ENCODE measurements at places on chromosomes 1 and 21.

- no peak for DNase-seq
Measured at GRCh38 chr1:235315173-235315572, 12.8 kb downstream of the ARID4B start.

DNA sequence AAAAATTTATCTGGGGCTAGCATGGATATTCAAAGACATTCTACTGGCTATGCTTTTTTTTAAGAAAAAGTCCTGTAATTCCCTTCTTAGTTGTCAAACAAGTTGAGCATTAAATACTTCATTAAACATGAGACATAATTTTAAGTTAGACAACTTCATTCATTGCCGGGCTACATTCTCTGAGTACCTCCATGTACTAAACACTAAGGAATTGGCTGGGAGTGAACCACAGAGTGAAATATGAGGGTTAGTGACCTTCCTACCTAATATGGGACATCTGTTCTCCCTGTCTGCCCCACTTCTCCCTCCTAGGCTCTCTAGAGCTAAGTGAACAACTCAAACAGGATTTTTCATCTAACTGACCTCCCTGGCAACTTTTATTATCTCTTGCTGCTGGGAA is 370.4 kb downstream of the VAV3 start:
- DNase-seq: no peak

- DNase-seq: no peak
Measured at GRCh38 chr1:101250656-101251272, 13.9 kb downstream of the S1PR1 start.

DNA sequence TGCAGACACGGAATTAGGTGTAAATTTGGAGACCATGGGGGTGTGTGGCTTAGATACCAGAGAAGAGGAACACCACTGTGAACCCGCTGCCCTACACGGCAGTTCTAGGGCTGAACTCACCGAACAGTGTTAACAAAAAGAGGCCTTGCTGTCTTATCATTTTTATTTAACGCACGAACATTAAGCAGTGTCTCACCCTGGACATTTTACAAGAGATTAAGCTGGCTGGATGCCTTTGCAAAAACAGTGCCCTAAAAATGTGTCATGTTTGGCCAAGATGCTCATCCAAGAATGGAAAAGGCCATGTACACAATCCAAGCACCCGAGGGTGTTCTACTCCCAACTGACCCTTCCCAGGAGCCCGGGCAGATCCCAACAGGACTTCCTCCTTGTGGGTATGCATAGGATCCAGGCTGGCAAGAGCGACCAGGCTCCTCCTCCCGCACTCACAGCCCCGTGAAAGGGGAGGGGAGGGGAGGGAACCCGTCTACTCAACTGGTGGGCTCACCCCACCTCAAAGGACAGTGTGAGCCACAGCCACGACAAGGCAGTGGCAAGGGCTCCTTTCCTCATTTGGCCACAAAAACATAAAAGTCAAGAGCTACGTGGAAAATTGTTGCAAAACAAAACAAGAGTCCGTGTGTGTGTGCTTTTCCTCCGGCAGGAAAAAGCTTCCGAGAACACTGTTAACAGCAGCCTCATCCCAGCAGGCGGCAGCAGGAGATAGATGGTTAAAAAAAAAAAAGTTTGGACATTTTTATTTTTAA is 20.3 kb downstream of the C2CD2 start:
- DNase-seq: peak; percentile 26

DNA sequence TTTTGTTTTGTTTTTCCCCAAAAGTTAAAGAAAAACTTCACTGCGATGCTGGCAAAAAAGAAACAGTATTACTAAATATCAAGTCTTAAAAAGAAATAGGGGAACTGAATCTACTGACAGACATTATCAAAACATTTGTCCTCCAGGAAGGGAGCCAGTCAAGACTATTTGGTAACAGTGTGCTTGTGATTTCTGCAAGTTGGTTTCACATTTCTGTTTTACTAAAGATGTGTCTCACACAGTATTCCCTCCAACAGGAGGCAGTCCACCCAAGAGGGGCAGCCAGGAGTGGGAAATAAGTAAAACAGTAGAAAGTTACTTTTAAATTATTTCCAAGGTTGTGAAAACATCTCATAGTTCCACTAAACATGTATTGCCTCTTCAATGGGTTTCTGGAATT is 74.4 kb upstream of the SDC3 start:
- DNase-seq: peak; percentile 81

DNA sequence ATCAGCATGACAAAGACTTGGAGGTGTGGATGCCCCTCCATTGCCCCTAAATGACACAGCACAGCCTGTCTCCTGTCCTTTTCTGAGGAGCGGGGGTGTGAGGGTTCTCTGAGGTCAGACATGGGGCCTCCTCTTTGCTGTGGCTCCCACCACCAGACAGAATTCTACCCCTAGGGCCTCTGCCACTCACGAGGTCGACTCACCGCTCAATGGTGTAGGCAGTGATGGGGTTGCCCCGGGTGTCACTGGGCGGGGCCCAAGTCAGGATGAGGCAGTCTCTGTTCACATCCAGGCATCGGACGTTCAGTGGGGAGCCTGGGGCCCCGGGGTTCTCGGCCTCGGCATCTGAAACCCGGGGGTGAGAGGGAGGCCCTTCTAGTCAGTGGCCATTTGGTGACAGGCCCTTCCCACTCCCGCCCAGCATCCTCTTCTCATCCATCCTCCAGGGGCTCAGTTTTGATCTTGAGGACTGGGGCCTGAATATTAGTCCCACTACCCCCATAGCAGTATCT is 19.9 kb downstream of the MYOM3 start:
- peak; percentile 20 for DNase-seq

- DNase-seq: no peak
Measured at GRCh38 chr1:206551986-206552326, 44.6 kb downstream of the RASSF5 start.

GRCh38 chr1:26533951-26534509 is 4.5 kb downstream of the RPS6KA1 start:
- no peak for DNase-seq

GRCh38 chr1:110602466-110602865 is 3.7 kb downstream of the KCNA2 start:
- DNase-seq: no peak

GRCh38 chr1:7940745-7941436 is at the start of gene TNFRSF9:
TNFRSF9 (minus strand) TSS chr1:7940839; CDS start chr1:7939994, 845 bp downstream.
- peak; percentile 96 for DNase-seq

All from suppressor macrophage treated with lipopolysaccharide for 1 hour (primary cell).